Head of caudate nucleus (tissue), 42 donors: ENCODE measurements at places on chromosomes 4 and X.
A peak's percentile ranks its signal among the peaks of the same experiment; 100 is the strongest.

DNA sequence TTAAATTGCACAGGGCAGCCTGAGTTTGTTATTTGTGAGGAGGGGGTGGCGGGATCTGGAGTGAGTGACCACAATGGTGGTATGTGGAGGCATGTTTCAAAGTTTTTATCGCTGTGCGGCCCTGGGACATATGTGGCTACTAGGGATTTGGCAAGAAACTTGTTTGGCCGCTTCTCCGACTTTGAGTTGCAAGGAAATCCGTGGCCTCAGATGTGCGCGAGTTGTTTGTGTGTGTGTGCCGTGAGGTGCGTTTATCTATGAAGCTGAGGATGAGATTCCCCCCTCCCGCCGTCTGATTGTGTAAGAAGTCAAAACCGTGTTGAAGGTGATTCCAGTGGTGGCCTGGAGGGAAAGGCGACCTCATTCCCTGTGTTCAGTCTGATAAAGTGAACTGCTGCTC is 1.4 kb downstream of the JADE3 start:
- no peak for DNase-seq

- DNase-seq = no peak
These were observed 145.4 kb downstream of the STIM2 start for GRCh38 chr4:27005905-27006590.

DNA sequence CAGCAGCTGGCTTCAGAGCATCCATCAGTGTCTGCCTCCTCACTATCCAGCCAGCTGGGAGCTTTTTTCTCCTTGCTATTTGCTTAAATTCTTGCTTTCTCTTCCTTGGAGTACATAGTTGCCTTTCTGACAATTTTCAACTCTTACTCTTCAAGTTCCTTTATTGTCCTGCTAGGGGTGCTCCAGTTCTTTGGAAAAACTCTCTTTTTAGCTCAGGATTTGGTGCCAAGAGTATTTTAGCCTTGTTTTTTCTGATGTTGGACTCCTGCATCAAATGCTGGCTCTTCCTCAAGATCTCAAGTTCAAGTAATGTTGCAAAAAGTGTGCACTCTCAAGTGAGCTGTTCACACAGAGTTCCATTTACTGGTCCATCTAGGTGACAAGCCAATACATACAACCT is 126.4 kb downstream of the KDR start:
- no peak for DNase-seq

GRCh38 chr4:74934016-74934831 is 1.3 kb downstream of the PARM1 start:
- DNase-seq = peak; percentile 27

- DNase-seq = no peak
These were observed 583 bp downstream of the RASL11B start for GRCh38 chr4:52862639-52863161.

DNA sequence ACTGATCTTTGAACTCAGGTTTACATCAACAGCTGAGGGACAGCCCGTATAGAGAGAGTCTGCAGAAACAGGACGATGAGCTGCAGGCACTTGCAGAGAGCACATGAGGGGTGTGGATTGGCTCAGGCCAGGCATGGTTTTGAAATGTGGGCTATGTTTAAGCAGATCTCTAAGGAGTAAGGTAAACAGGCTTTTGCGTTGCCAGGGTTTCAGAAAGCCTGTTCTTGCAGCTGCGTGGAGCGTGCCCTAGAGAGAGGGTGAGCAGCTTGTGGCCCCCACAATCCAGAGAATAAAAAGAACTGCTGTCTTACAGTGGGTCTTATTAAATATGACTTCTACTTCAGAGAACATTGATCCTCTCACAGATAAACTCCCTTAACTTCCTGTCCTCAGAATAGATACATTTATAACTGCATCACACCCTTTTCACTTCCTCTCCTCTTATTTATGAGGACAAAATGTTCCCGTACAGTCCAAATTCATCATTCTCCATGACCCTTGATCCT is 64.1 kb downstream of the TMA16 start:
- no peak for DNase-seq

GRCh38 chr4:176971576-176972115 is 178.9 kb upstream of the VEGFC start:
- DNase-seq = no peak

DNA sequence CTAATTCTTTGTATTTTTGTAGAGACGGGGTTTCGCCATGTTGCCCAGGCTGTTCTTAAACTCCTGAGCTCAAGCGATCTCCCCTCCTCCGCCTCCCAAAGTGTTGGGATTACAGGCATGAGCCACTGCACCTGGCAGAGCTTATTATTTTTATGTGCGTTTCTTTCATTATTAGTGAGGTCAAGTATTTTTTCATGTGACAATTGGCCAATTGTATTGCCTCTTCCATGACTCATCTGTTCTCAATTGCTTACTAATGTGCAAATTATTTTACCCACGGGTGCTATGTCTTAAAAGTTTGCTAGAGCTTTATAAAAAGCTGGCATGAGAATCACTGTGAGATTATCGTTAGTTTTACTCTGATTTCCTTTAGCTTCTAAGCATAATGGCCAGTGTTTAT is 13.0 kb upstream of the ARX start:
- no peak for DNase-seq

DNA sequence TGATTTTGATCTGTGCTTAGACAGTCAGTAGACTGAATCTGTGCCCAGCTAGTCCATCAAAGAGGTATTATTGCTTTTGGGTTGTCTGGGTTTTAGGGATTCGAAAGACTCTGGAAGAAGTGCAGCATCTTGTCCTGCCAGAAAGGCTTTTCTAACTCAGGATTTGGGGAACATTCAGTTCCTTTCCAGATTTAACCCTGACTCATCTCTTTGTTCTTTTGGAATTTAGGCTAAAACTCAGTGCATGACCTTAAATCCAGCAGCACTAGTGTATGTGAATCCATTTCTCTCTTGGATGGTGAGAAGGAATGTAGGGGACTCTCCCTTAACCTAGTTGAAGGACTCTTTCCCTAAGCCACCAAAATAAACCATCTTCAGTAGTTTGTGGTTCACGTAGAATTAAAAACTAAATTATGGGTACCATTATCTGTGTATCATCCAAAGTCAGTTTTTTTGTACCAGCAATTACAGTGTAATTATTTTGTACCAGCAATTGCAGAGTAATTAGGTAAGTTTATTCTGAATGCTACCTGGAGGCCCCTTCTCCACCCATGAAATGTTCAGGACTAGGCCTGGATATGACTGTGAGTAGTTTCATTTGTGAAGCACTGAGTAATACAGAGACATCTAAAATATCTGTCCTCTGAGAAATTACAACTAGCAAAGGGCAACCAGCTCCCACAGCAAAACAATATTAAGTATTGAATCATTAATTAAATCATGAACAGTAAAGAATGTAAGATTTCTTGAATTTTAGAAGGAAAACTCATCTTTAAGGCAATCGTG is 384.0 kb downstream of the TMA16 start:
- DNase-seq = no peak

DNA sequence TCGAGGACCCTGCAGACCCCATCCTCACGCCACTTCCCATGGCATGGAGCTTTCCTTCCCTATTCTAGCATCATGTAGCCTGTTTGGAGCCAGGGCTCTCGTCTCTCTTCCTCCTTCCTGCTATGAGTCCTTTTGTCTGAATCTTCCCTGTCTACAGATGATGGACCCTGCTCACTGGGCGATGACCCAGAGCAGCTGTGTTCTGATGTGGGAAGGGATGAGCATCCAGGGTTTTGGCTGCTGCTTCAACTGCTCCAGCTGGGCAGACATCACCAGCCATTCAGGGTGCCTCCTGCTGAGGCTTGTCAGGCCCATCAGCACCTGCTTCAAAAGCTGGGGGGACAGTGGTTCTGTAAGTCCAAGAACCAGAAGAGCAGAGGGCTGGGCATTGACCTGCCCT is 3.2 kb upstream of the CCKAR start:
- no peak for DNase-seq

- no peak for DNase-seq
These were observed 115.0 kb upstream of the KCNIP4 start for GRCh38 chr4:22063613-22064012.

GRCh38 chr4:80407246-80407645 is 71.7 kb downstream of the CFAP299 start:
- DNase-seq = no peak

- no peak for DNase-seq
These were observed 36.5 kb upstream of the RASL11B start for GRCh38 chr4:52825460-52826090.

DNA sequence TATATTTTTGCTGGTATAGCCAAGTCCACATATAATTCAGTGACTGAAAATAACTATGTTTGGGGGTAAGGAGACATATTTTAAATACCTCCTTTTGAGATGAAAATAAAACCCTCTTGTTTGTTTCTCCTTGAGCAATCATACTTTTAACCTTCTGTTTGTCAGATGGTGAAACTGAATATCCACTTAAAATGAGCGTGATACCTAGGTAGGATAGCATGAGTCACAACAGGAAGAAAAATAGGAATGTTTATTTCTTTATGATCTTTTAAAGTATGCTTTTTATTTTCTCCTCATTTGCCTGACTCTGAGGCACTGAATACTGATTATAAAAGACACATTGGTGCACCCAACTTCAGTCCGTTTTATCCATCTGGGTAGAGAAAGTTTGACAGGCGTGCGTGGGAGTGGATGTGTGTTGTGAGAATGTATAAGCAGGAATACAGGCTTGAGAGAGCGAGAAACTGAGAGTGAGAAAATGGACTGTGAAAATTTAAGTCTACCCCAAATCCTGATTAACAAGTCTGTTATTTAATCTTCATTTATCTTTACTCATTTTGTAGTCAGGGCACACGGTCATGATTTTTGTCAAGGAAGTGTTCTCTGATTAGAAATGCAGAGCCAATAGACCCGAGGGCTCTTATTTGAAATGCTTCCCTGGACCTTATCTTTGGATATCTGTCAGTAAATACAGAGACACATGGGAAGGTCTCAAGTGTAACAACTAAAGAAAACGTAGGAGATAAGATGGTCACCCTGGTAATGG is 62.1 kb upstream of the ANTXR2 start:
- DNase-seq = no peak

- DNase-seq = no peak
These were observed 22.8 kb downstream of the GUF1 start for GRCh38 chr4:44701037-44701436.

- no peak for DNase-seq
These were observed 121.6 kb upstream of the TBC1D9 start for GRCh38 chr4:140877781-140878180.

DNA sequence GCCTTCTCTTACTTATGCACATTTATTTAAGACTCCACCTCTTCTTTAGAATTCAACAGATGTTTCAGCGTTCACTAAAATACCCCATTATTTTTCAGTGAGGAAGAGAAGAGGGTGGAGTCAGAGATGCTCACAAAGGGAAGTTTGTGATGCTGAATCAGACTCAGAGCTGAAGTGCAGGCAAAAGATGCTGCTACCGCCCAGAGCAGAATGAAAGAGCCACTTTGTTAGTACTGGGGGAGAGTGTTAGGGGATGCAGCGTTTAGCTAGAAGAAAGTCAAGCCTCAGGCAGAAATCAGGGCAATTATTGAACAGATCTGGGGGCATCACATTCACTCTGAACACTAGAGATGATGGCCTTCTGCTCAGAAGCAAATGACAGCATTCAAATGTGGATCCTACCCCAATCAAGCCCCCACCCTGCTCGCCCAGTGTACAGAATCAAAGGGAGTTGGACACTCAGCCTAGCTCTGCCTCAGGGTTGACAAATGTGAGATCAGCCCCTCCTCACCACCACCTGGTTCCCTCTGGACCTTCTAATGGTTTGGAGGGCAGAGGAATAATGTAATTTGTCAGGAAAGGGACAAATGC is 138.3 kb downstream of the UNC5C start:
- DNase-seq = peak; percentile 66

DNA sequence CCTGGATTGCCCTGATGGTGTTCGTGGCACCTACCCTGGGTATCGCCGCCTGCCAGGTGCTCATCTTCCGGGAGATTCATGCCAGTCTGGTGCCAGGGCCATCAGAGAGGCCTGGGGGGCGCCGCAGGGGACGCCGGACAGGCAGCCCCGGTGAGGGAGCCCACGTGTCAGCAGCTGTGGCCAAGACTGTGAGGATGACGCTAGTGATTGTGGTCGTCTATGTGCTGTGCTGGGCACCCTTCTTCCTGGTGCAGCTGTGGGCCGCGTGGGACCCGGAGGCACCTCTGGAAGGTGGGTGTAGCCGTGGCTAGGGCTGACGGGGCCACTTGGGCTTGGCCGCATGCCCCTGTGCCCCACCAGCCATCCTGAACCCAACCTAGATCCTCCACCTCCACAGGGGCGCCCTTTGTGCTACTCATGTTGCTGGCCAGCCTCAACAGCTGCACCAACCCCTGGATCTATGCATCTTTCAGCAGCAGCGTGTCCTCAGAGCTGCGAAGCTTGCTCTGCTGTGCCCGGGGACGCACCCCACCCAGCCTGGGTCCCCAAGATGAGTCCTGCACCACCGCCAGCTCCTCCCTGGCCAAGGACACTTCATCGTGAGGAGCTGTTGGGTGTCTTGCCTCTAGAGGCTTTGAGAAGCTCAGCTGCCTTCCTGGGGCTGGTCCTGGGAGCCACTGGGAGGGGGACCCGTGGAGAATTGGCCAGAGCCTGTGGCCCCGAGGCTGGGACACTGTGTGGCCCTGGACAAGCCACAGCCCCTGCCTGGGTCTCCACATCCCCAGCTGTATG is 1.8 kb downstream of the AVPR2 start:
- no peak for DNase-seq

- no peak for DNase-seq
These were observed 56.9 kb downstream of the SMAD1 start for GRCh38 chr4:145538596-145538995.

GRCh38 chr4:145545538-145546174 is 64.0 kb downstream of the SMAD1 start:
- no peak for DNase-seq

- no peak for DNase-seq
These were observed 273.7 kb upstream of the TECRL start for GRCh38 chr4:64682946-64683345.

DNA sequence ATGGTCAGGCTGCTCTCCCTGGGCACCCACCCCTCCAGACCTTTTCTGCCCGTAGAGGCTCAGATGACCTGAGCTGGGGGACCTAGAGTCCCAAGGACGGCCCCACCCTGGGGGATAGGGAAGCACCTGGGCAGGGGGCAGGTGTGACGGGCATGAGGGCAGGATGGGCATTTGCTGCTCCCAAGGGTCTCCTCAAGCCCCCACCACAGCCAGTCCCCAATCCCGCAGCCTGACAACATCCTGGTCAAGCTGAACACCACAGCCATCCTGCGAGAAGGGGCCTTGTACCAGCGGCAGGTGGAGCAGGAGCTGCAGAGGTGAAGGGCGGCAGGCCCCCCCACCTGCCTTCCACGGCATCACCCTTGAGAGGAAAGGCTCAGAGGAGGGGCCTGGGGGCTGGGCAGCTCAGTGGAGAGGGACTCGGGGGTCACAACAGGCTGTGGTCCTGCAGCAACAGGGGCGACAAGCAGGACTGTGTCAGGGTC is 17.8 kb upstream of the RNF4 start:
- no peak for DNase-seq

GRCh38 chr4:2482693-2483092 is 13.8 kb downstream of the RNF4 start:
- DNase-seq = no peak
